NCI-H1048 (cell line): ENCODE measurements at places on chromosomes 16 and 17.

DNA sequence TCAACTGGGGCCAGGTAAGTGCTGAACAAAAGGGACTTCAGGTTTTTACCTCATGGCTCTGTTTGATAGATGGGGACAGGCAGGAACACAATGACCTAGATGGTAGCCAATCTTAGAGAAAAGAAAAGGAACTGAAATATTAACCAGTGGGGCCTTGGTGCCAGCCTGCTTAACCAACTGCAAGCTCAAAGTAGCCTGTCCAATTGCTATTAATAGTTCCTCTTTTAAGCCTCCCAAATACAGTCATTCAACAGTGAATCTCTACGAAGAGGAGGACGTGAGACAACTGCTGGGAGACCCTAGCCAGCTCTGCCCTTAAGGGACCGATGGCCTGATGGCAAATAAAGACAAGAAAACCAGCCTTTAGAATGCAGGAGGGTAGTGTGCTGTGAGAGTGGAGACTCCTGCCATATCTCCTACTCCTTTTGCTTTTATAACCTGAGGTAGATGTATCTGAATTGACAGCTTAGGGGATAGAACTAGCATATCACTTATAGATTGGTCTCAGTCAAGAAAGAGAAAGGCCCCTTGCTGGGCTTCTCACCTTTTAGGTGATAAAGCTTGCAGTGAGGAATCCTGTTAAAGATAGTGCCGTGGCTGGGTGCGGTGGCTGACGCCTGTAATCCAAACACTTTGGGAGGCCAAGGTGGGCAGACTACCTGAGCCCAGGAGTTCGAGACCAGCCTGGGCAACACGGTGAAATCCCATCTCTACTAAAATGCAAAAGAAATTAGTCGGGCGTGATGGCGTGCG, 28.3 kb downstream of the ARSG start:
- DNase-seq = no peak

- no peak for DNase-seq
These were observed 72.6 kb downstream of the MGAT5B start for GRCh38 chr17:76940738-76941350.

DNA sequence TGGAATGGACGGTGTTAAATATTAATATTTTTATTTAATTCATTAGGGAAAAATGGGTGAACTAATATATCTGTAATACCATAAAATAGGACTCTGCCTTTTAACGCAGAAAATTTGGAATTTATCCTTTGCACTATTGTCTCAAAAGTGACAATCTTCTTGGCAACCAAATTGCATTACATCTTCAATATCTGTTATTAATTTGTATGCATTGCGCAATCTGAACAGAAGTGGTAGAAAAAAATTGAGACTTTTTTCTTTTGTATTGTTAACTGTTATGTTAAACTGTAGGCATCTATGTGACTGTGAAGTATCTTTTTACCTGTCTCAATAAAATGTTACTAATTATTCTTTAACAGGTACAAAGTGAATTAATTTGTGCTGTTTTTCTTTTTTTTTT, 55.6 kb downstream of the PPM1E start:
- no peak for DNase-seq

GRCh38 chr16:80824623-80825364, 20.4 kb upstream of the CDYL2 start:
- DNase-seq = no peak

DNA sequence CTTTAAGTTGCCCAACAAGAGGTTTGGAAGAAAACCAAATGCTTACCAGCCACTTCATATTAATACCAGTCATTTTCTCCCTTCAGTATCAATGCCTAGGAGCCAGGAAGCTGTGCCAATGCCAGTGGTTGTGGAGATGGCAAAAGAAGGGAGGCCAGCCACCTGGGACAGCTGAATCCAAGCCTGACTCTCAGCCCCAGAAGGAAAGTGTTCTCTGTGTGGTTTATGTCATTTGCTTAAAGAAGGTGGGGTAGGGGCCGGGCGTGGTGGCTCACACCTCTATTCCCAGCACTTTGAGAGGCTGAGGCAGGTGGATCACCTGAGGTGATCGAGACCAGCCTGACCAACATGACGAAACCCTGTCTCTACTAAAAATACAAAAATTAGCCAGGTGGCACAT, 13.4 kb downstream of the C17orf78 start:
- DNase-seq = no peak

DNA sequence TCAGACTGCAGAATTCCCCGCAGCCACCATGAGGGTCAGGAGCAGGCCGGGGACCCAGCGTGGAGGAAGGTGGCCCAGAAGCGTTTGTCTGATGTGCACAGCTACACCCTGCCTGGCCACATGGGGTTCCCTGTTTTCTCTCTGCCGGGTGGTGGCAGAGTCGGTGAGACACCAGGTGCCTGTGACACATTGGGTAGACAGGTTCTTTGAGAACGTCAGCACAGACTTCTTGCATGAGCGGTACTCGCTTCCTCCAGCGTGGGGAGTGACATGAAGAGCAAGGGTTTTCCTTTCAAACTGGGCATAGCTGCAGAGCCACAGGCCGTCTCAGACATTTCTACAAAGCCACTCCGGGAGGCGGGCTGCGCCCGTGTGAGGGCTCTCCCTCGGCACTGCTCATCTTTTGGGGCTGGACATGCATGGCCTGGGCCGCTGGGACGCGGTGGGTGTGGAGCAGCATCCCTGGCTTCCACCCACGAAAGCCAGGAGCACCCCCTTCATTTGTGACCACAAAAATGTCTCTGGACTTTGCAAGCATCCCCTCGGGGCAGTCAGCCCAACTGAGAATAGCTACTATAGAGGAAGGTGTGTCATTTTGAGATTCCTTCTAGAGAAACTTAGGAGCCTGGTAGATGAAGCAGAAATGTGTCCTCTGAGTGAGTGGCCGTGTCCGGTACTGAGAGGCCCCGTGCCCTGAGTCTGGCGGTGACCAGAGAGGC, 26.0 kb downstream of the NME3 start:
- no peak for DNase-seq

DNA sequence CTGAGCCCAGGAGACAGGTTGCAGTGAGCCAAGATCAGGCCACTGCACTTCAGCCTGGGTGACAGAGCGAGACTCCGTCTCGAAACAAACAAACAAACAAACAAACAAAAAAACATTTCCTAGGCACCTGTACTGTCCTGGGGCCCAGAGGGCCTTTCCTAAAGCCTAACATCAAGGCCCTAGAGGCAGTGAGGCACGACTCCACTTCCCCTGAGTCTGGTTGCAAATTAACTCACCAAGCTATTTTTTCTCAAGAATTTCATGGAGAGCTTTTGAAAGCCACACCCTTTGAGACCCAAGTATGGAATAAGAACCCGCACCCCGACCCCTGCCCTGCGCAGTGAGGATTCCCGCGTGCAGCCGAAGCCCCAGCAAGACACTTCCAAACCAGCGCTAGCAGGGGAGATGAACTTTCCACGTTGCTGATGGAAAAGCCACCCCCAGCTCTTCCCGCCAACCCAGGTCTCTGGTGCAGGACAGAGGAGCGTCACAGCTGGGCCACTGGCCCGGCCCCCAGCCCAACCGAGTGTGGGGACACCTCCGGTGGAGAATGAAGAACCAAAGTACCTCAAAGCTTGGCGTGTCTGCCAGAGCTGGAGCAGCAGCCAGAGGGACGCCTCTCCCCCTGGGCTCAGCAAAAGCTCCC, 1.2 kb downstream of the CHST5 start:
- no peak for DNase-seq

DNA sequence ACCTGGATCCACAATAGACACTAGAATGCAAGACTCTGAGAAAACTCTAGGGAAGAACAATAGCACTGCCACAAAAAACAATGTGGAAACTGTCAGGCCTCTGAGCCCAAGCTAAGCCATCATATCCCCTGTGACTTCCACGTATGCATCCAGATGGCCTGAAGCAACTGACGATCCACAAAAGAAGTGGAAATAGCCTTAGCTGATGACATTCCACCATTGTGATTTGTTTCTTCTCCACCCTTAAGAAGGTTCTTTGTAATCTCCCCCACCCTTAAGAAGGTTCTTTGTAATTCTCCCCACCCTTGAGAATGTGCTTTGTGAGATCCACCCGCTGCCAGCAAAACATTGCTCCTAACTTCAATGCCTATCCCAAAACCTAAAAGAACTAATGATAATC, 39.2 kb upstream of the TNRC6C start:
- DNase-seq = no peak

DNA sequence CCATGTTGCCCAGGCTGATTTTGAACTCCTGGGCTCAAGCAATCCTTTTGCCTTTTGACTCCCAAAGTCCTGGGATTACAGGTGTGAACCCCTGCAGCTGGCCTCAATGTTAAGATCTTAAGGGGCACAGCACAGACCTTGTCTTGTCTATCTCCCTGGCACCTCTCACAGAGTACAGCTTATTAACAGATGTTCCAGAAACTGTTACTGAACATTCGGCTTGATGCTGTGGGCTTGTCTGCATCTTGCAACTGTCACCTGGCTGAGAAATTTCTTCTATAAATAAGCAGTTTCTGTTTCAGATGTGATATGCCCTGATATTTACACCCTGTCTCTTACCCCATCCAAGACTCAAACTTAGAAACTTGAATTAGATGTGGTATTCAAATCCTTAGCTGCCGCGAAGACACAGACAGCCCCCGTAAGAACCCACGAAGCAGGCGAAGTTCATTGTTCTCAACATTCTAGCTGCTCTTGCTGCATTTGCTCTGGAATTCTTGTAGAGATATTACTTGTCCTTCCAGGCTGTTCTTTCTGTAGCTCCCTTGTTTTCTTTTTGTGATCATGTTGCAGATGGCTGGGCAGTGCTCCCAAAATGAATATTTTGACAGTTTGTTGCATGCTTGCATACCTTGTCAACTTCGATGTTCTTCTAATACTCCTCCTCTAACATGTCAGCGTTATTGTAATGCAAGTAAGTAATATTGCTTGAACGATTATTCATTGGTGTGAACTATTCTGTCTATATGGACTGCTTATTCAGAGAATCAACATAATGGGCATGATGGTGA, at the start of gene TNFRSF17:
TNFRSF17 (plus strand) TSS at position 450 of the 791 bp plus-strand sequence; CDS start at position 565, 115 bp downstream.
- no peak for DNase-seq

GRCh38 chr16:66435896-66436295, 8.8 kb downstream of the BEAN1 start:
- DNase-seq = no peak

DNA sequence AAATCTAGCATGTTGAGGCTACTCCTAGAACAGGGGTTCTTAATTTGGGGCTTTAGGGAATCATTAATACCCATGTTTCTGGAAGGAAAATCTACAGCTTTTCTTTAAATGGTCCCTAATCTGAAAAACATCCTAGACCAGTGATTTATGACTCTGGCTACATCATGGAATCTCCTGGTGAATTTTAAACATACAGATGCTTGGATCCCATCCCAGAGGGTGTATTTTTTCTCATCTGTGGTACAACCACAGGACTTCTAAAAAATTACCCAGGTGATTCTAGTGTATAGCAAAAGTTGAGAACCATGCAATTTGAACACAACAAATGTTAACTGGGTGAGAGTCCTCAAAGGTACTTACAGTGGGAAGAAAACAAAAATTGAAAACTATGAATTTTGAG, 41.5 kb downstream of the KANSL1 start:
- no peak for DNase-seq
